ENCODE measurements at places on chromosomes 16 and 17.

DNA sequence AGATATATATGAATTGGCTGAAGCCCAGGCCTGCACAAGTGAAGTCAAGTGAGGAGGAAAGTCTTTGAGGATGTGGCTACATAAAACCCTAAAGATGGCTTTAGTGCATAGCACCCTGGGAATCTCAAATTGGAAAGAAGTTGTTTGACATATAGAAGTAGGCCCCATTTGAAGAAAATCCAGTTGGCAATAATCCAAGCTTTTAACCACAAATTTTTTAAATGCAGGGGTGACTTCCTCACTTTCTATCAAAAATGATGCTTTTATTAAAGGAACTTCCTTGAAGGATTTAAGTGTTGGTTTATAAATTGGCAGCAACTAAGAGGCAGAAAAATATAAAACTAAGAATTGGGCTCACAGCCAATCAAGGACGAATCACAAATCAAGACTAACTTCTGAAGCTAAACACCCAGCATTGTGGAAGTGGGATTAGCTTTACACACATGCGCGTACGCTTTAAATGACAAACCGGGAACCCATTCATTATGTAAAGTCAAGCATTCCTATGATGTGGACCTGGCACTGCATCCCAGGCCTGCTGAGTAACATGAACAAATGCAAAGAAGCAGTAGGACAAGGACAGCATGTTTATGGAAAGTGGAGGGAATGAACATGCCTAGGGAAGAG is 63.3 kb downstream of the NOG start:
- no peak for DNase-seq

DNA sequence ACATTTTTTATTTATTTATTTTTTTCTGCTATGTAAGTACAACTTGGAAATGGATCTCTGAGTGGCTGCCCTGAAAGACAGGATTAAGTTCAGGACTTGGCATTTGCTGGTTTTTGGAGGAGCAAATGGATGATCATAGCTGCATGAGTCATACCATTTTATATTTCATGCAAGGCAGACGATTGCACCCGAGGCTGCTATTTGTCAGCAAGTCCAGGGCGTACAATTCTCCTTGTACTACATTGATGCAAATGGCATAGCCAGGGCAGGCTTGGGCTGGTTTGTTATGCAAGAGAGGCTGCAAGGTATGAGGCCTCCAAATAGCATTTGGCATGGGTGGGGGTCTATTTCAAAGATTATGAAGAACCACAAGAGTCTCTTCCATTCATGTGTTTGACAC is 81.2 kb upstream of the CACNG3 start:
- no peak for DNase-seq

DNA sequence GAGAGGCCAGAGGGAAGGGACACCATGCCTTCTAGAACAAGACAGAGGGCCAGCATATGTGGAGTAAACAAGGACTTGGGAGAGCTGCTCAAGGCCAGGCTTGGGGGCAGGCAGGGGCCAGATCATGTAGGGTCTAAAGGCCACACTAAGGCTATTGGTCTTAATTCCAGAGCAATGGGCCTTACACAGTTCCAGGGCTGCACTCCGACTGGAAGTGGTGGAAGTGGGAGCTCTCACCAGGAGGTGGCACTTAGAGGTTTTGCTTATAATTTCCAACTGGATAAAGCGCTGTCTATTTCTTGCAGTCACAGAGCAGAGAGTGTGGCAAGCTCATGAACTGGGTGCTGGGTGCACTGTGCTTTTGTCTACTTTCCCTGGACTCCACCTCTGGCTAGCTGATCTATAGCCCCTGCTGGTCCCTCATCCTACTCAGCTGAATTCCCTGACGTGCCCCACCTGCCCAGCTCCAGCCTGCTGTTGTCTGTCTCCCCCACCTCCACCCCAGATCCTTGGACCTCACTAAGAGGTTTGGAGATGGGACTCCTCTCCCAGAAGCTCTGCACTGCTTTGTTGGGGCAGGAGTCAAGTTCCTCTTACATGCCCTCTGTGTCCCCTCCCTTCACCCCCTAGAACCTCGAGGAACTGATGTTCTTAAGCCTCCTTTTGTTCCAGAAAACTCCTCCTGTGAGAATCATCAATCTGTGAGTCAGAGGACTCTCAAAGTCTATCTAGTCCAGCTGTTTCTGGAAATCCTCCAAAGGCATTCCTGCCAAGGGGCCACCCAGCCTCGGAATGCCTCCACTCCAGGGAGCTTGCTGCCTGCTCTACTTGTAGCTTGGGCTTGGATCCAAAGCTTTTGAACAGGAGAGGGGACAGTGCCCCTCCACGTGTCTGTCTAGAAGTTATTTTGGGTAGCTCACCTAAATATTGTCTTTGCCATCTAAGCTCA is 48.1 kb upstream of the KSR1 start:
- no peak for DNase-seq

GRCh38 chr17:8345052-8345690 is 5.5 kb downstream of the ODF4 start:
- DNase-seq, result no peak

- no peak for DNase-seq
Measured at GRCh38 chr17:69404399-69404798, 10.1 kb upstream of the MAP2K6 start.

DNA sequence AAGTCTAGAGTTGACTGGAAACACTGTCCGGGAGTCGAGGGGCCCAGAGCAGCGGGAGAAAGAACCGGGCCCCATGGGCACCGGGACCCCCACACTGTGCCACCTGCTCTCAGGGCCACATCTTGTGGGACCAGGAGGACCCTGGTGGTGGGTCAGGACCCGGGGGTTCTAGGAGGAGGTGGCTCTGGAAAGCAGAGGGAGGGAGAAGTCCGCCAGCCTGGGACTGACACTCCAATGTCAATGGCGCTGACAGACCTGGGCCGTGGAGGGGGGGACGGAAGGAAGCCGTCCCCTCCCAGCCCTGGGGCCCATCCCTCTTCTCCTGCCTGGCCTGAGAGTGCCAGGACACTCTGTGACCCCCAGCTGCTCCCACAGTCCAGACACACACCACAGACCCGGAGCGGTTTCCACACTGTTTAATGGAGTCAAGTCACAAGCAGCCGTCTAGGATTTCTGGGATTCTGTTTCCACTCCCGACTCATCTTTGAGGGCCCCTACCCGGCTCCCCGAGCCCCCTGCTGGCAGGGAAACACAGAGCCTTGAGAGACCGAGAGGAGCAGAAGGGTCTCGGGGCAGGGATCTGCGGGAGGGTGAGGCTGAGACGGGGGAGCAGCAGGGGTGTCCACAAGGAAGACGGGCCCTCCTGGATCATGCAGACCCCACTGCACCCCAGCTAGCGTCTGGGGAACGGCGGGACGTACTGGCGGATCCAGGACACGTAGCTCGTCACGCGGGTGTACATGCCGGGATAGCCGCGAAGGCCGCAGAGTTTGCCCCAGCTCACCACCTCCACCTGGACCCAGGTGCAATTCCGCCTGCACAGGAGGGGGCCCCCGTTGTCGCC is 23.5 kb upstream of the UBE2I start:
- DNase-seq, result no peak

GRCh38 chr16:81453091-81453728 is 8.6 kb downstream of the CMIP start:
- DNase-seq, result no peak

GRCh38 chr17:61306003-61306402 is 93.6 kb upstream of the TBX2 start:
- DNase-seq, result no peak

- DNase-seq, result no peak
Measured at GRCh38 chr16:87254734-87255133, 62.5 kb downstream of the C16orf95 start.

- no peak for DNase-seq
Measured at GRCh38 chr17:70588003-70588402, 418.7 kb downstream of the KCNJ2 start.

- DNase-seq, result no peak
Measured at GRCh38 chr17:41663451-41664171, 25.1 kb upstream of the EIF1 start.

- no peak for DNase-seq
Measured at GRCh38 chr17:63563339-63563738, 13.1 kb downstream of the DCAF7 start.

- DNase-seq, result no peak
Measured at GRCh38 chr17:34370997-34371395, 8.0 kb upstream of the CCL1 start.

GRCh38 chr17:56130631-56131030 is 22.6 kb upstream of the ANKFN1 start:
- DNase-seq, result no peak

Data from C1 segment of cervical spinal cord (tissue), 14 donors.